ENCODE measurements at places on chromosomes 11 and 22.

DNA sequence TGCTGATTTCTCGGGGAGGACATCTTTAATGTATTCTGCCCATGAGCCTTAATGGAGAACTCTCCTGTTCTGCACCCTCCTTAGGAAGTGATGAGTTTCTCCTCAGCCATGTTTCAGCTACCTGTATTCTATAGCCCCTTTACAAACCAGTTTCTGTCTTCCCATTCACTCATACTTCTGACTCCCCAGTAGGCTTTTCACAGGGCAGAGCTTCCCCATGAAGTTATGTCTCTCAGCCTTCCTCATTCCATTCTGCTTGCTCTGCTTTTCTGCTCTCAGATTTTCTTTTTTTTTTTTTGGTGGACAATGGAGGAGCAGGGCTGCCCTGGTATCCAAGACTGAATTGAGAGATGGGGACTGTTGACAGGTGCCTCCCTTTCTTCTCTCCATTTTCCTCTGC is 4.3 kb upstream of the OR52R1 start:
- no peak overlapping the region for H3K27ac ChIP-seq
- H3K27me3 ChIP-seq = no peaks in the 10 kb centered on the region
- no peak overlapping the region for H3K4me3 ChIP-seq
- H3K36me3 ChIP-seq = no peaks in the 10 kb centered on the region
- DNase-seq = no peak
- no peaks in the 10 kb centered on the region for H3K4me1 ChIP-seq

GRCh38 chr22:20282901-20283673 is 15.0 kb upstream of the RTN4R start:
- no peaks in the 10 kb centered on the region for H3K36me3 ChIP-seq
- no peak overlapping the region for H3K27ac ChIP-seq
- no peak for DNase-seq

GRCh38 chr22:42920101-42920820 is 63.2 kb upstream of the ARFGAP3 start:
- H3K4me1 ChIP-seq = peaks cover 3% of the 10 kb centered on the region
- H3K36me3 ChIP-seq = no peaks in the 10 kb centered on the region
- DNase-seq = no peak
- H3K27ac ChIP-seq = no peak overlapping the region
- H3K4me3 ChIP-seq = no peak overlapping the region

DNA sequence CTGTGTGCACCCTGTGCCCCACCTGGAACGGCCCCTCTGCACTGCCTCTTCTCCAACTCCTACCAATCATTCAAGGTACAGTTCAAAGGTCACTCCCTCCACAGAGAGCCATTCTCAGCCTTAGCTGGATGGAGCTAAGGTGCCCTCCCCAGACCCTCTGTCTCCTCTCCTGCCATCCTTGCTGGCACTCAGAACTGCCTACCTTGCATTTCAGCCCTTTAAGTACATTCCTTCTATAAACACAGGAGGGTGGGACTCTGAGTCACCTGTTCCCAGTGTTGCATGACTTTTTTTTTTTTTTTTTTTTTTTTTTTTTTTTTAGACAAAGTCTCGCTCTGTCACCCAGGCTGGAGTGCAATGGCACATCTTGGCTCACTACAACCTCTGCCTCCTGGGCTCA is 8.6 kb downstream of the TTLL1 start:
- H3K27ac ChIP-seq = no peak overlapping the region
- no peaks in the 10 kb centered on the region for H3K27me3 ChIP-seq
- H3K4me1 ChIP-seq = no peaks in the 10 kb centered on the region
- no peak for DNase-seq

GRCh38 chr22:33381531-33382406 is 323.6 kb upstream of the SYN3 start:
- H3K36me3 ChIP-seq = no peaks in the 10 kb centered on the region
- DNase-seq = no peak
- H3K27me3 ChIP-seq = no peaks in the 10 kb centered on the region
- no peak overlapping the region for H3K4me3 ChIP-seq

GRCh38 chr11:129825380-129825779 is 9.7 kb downstream of the TMEM45B start:
- H3K36me3 ChIP-seq = no peaks in the 10 kb centered on the region
- no peak overlapping the region for H3K4me3 ChIP-seq
- no peaks in the 10 kb centered on the region for H3K27me3 ChIP-seq
- peak; percentile 7 for DNase-seq

DNA sequence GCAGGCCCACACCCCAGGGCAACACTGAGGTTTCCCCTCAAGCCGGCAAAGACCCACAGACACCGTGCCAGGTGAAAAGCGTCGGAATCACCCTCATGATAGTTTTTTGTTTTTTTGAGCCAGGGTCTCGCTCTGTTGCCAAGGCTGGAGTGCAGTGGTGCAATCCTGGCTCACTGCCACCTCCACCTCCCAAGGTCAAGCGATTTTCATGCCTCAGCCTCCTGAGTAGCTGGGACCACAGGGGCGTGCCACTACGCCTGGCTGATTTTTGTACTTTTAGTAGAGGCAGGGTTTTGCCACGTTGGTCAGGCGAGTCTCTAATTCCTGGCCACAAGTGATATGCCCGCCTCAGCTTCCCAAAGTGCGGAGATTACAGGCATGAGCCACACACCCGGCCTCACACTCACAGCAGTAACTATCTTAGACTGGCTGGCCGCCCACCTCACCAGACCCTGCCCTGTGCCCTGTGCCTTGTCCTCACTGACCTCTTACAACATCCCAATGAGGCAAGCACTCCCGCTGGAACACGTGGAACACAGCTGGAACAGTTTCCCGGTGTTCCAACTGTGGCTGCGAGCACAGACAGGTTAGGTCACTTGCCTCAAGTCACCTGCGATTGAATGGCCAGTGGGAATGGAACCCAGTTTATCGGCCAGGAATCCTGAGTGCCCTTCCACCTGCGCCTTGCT is 21.1 kb downstream of the LRRC10B start:
- H3K4me1 ChIP-seq = no peaks in the 10 kb centered on the region
- no peak overlapping the region for H3K27ac ChIP-seq
- H3K27me3 ChIP-seq = no peaks in the 10 kb centered on the region
- no peaks in the 10 kb centered on the region for H3K36me3 ChIP-seq
- peak; percentile 31 for DNase-seq

GRCh38 chr11:77074205-77074604 is 7.4 kb downstream of the CAPN5 start:
- peak overlapping the region; percentile 85 for H3K27ac ChIP-seq
- no peak for DNase-seq
- no peaks in the 10 kb centered on the region for H3K27me3 ChIP-seq
- H3K4me1 ChIP-seq = peaks cover 49% of the 10 kb centered on the region
- no peak overlapping the region for H3K4me3 ChIP-seq
